Lung (tissue), 17 donors: ENCODE measurements at places on chromosomes 12 and 14. TPM values are rescaled to one million over a fixed set of nuclear protein-coding genes. Genes with fewer than 3 reads are reported as not detected.

GRCh38 chr14:90632871-90633270, 183.4 kb downstream of the TTC7B start:
- DNase-seq, result no peak

- peak; percentile 31 for DNase-seq
These were observed 3.5 kb downstream of the AICDA start for GRCh38 chr12:8609061-8609570.

DNA sequence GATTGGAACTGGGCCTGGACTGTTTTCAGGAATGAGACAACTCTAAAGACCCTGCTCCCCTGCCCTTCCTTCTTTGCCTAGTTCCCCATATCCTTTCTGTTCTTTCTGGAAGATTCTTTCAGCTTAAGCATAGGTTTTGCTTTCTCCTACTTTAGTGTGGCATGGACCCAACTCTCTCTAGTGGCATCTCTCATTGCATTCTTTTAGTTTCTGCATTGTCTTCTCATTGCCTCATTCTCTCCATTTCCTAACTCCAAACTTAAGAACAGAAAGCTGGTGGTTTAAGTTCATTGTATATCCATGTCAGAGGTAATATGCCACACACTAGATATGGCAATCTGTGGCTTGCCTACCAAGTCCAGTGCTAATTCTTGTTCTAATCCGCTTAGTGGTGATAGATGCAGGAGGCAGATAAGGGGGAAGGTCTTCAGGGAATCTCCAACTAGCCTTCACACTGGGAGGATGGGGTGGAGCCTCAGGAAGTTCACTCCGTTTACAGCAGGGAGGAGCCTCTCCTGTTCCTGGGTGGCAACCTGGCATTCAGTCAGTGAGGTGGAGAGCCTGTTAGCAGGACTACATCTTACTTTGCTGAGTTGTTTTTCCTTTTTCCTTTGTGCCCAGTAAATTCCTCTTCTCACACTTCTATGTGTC, 165.1 kb upstream of the LMNTD1 start:
- DNase-seq, result no peak

Gene ALDH6A1
- 13.0 TPM for polyA plus RNA-seq

GRCh38 chr14:66507181-66507721, 696 bp upstream of the GPHN start:
- DNase-seq, result no peak

Gene SMCO2
- 0.16 TPM for polyA plus RNA-seq

DNA sequence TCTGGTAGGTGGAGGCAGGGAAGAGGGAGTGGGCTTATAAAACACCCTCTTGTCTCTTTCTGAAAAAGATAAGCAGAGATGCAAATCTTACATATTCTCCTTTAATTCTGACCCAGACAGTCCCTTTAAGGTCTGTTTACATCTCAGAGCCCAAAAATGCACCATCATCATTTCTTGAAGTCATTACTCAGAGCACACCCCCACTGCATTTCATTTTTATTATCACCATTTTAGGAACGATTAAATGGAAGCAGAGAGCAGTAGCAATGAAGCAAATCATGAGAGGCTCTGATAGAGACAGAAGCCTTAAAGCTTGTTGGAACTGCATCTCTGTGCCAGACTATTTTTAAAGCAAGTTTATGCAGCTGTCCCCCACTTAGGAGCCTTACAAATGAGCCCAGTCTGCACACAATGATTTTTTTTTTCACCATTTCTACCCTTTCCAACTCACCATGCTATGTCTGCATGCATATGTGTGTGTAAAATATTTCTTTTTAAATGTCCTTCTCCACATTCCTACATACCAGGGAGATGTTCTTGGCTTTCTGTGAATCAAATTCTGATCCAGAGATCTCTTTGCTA, 311.0 kb downstream of the GRIN2B start:
- DNase-seq, result peak; percentile 6

GRCh38 chr12:33357181-33357580, 82.4 kb downstream of the SYT10 start:
- DNase-seq, result no peak

DNA sequence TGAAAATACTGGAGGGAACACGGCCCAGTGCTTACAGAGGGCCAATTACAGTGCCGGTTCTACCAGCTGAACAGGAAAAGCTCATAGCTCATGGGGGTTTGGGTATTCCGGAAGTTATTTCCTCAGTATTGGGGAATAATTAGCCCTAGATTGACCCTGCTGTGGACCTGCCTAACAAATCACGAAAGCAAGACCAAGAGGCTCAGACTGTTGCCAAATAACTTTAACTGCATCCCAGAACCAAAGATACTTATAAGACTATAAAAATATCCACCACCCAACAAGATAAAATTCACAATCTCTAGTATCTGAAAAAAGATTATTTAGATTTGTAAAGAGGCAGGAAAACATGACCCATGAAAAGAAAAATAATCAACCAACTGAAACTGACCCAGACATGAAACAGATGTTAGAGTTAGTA, 8.0 kb upstream of the OR5AU1 start:
- DNase-seq, result peak; percentile 50

Gene ADGRD1
- polyA plus RNA-seq, result 27.2 TPM

Gene TAS2R9
- polyA plus RNA-seq, result not detected

- no peak for DNase-seq
These were observed 34.5 kb downstream of the PLCZ1 start for GRCh38 chr12:18703321-18703720.

- DNase-seq, result no peak
These were observed 17.1 kb upstream of the AMN start for GRCh38 chr14:102905116-102906108.

Gene PDZRN4
- polyA plus RNA-seq, result 0.05 TPM

Gene TOMM20L
- polyA plus RNA-seq, result not detected

- no peak for DNase-seq
These were observed 12.9 kb downstream of the ABCD4 start for GRCh38 chr14:74289801-74290200.

- no peak for DNase-seq
These were observed 1.6 kb downstream of the CEBPE start for GRCh38 chr14:23117371-23118020.

DNA sequence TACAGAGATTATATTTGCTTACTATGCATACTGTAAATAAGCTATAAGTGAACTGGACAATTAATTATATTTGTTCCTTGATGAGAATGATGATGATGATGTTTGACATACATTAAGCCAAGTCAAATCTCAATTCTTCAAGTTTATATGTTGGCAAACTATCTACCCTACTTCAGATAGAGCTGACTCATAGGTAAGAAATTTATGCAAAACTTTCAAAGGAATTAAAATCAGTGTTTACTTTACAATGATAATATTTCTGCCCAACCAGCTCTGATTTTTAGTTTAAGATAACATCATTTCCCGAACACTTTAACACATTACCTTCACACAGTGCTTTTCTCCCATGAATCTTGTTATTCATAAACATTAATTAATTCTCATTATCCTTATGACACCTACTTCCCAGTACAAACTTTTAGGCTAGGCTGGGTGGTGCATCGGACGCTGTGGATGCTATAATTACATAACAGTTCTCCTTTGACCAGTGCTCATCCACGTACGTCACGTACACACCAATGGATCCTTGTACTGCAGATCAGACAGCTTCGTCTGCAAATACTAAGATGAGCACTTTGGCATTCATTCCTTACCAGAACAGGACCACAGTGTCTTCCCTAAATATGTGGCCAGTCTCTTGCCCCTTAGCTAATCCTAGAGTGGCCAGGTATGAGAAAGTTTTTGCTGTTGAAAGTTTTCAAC, 18.3 kb downstream of the BMP4 start:
- DNase-seq, result no peak

GRCh38 chr12:112126911-112127310, 1.6 kb downstream of the TRAFD1 start:
- DNase-seq, result no peak

DNA sequence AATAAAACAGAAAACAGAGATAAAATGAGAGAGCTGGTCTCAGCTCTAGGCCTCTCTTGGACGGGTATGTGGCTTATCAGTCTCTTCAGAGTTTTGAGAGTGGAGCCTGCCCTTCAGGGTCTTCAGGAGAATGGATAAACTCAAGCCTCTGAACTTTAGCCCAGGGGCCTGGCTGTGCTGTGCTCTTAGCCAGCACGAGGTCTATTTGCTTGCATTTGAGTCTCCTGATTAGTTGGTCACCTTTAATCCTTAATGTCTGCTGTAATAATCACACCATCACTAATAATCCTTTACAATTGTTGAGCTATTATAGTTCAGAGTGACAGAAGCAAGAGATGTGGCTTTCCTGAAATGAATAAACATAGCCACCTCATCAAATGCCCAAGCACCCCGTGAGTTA, 24.3 kb downstream of the KRT80 start:
- no peak for DNase-seq

GRCh38 chr14:74954947-74955228, 509 bp downstream of the PGF start:
- DNase-seq, result peak; percentile 35

- no peak for DNase-seq
These were observed 746 bp downstream of the DNAI7 start for GRCh38 chr12:25194214-25194613.

DNA sequence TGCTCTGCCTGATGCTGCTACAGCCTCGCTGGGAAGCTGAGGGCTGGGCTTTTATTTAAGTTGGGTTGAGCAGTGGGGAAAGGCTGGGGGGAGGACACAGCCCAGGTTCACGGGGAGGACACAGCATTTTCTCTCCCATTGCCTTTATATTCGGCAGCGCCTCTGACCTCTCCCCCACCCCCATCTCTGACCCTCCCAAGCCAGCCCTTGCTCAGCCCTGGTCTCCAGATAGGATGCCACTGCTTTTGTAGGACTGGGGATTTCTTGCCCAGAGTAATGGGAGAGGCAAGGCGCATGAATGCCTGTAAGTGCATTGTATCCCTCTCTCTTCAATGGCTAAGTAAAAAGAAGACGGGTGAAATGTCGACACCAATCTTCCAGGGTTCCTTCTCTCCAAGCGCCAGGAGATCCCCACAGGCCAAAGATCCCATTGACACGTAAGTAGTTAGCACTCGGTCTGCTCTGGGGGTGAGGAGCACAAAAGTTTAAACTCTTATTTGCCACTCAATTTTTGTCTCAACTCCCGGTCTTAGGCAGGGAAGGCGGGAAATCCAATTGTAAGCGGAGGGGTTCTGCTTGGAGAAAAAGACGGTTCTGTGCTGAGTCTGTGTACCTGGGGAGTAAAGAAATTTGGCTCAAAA, 4.6 kb downstream of the HOXC4 start:
- DNase-seq, result no peak

DNA sequence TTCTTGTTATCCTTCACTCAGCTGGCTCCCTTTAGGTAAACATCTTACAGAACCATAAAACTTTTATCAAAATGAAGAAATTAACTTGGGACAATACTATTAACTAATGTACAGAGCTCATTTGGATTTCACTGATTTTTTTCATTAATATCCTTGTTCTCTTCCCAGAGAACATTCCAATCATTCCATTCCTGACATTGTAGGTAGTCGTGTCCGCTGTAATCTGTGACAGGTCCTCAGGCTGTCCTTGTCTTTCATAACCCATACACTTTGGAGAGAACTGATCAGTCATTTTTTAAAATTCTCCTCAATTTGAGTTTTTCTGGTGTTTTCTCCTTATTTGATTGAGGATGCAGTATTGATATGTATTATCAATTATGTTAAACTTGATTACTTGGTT, 916.8 kb downstream of the GALC start:
- no peak for DNase-seq

- DNase-seq, result no peak
These were observed at the start of gene CCDC198 for GRCh38 chr14:57493467-57494181. TSS of gene CCDC198 (minus strand) at chr14:57493857. CDS start at chr14:57493715, 142 bp downstream.

Gene KITLG
- 13.7 TPM for polyA plus RNA-seq

DNA sequence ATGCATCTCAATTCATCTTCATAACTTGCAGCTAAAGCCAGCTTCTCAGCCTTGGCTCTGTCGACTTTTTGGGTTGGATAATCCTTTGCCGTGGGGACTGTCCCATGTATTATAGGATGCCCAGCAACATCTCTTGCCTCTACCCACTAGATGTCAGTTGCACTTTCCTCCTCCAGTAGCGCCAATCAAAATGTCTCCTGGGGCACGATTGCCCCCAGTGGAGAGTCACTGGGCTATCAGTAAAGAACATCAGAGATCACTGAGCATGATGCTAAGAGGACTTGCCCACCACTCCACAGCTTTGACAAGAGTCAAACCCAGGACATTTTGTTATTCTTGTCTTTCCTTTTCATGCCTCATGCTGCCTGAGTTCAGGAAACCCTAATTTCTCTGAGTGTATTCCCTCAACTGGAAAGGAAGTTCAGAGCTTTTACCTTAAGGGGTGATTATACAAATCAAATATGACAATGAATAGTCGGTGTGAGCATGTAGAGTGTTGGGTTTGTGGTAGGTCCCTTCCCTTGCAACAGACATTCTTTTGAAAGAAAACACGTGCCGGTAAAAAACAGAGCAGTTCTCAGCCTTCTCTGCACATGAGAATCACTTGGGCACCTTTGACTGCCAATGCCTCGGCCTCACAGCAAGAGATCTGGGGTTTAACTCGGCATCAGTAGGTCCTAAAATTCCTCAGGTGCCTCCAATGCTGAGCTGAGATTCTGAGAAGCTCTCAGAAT, 980.6 kb downstream of the VRK1 start:
- no peak for DNase-seq

Gene TPPP2
- polyA plus RNA-seq, result not detected

Gene RNF10
- 112 TPM for polyA plus RNA-seq

Gene ARHGEF25
- polyA plus RNA-seq, result 7.8 TPM

- no peak for DNase-seq
These were observed 275.1 kb downstream of the NRXN3 start for GRCh38 chr14:78445275-78445674.

Gene CD4
- polyA plus RNA-seq, result 45.5 TPM

- DNase-seq, result no peak
These were observed 403.0 kb downstream of the SYT1 start for GRCh38 chr12:79267580-79267979.

DNA sequence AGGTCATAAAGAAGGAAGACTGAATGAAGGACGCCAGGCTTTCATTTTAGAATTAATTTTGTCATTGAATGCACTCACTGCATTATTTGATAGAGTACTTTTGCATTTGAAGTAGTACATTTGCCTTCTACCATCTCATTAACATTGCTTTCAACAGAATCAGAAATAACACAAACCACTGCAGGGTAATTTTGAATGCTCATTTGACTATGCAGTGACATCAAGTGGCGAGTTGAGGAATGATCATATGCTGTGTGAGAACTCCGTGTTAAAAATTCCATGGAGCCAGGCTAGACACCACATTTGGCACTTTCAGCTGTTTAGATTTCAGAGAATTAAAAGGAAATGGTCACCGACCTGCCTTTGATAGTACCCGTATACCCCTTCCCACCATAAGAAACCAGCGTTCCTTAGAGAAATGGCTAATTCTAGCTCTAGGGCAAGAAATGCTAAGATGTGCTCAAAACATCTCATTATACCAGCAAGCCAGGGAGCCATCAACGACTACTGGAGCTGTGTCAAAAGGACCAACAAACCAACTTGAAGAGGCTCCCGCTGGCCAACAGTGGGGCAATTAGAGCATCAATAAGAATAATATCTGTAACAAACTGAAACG, 16.5 kb downstream of the HEBP1 start:
- no peak for DNase-seq
